ENCODE measurements at places on chromosomes 5 and 9.
A peak's percentile ranks its signal among the peaks of the same experiment; 100 is the strongest.

DNA sequence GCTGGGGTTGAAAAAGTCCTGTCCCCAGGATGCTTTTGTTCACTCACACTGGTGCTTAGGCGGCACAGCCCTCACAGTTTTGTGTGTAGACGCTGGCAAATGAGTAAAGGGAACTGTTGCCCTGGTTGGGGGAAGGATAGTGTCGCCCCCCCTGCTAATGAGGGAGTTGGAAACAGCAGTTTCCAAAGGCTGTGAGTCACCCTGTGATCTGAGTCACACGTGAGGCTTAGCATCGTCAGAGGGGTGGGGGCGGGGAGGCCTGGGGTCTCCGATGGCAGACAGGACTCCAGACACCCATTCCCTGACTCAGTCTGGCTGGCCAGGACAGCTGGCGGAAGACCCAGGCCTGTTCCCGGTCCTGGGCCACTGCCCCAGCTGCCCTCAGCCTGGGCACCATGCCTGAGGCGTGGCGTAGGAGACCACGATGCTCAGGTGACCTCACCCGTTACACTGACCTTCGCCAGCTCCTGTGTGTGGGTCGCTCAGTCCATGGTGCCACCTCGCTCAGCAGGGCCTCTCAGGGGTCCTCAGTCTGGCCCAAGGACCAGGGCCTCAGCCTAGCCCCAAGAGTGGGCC is 2.9 kb downstream of the DNAJB5 start:
- peak; percentile 39 for DNase-seq

DNA sequence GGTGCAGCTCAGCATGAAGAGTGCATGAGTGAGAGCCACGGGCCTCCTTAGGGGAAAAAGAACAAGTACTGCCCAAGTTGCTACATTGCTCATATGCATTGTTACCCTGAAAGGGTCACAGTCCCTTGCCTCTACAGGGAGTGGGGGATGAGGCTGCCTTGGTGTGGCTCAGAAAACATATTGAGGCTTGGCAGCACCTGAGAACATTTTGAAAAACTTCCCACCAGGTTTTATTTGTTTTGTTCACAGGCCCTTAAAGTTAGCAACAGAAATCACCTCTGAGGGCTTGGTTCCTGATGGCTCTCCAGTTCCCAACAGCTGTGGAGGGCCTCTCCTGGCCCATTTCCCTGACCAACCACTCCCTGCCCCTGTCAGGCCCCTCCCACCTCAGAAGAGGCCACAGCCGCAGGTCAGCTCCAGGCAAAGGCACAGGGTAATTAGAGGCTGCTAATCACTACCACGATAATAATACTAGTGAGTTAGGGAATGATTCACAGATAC is 90.7 kb upstream of the ADRA1B start:
- no peak for DNase-seq

GRCh38 chr5:181198905-181199519 is 6.0 kb downstream of the TRIM7 start:
- no peak for DNase-seq

DNA sequence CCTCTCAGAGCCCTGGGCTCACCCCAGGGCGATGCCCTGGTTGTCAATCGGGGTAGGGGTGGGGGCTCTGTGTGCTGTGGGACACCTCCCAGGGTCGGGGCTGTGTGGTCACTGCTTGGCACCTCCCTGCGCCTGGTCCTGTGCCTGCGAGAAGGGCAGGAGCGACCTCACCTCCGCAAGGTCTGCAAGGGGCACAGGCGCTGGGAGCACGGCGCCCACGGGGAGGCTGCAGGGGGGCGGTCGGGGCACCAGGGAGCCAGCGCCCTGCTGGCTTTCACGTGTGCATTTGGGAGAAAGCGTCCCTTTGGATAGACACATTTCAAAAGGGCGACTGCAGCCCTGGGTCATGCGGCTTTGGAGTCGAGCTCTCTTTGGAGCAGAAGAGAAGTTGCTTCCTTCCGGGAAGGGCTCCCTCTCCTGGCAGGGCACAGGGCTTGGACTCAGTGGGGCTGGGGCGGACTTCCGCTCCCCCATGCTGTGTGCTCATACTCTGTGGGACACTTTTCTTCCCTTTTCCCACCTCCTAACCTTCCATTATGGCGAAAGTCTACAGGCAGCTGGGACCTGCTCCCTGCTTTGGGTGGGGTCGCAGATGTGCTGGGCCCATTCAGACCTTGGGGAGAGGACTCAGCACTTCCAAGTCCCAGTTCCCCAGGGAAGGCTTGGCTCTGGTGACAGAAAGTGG is 52.9 kb upstream of the SLC28A3 start:
- no peak for DNase-seq

DNA sequence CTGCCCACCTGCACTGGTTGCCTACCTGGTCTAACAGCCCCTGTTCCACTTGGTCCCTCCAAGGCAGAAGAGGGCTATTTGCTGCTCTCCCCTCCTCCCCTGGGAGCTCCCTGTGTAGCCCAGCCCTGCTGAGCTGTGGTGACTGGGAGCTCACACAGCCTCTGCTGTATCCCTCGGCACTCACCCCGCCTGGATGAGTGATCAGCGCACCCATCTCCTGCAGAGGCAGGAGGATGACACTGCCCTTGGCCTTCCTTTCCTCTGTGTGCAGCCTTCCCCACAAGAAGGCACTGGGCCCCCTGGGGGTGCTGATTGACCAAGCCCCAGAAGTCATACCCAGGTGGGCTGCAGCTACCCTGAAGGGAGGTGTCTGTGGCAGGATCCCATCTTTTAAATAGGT is 134.2 kb downstream of the ADAMTS2 start:
- DNase-seq = no peak

DNA sequence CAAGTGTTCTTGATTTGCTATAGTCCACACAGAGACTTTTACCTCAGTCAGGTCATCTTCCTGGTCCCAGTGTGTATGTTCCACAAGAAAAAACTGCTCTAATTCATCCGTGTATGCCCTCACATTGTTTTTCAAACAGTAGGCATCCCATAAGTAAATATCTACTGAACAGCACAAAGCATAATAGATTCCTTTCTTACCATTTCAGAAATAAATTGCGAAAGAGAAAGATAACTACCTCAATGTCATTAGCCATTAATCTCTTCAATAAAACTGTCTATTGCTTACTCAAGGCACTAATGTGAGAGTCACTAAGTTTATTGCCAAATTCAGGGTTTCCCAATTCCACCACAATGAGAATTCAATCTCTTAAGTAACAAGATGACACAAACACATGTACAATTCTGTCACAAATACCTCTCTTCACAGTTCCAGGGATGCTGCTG is 9.6 kb downstream of the FBXW2 start:
- DNase-seq = no peak

DNA sequence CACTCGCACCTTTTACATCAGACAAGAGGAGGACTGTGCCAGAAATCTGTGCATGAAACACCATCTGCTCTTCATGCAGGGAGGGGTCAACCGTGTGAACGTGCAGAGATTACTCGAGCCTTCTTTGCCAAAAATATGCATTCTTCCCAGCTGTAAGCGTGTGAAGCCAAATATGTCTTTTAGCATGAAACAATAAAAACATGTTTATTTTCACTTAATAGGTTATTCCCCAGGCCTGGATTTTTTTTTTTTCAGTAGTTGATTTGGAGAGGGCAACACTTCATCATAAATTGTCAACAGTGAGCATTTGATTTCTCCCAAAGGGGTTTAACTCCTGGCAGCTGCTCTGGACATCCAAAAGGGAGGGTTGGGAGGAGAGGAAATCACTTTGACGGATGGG is 23.8 kb downstream of the PLAC8L1 start:
- no peak for DNase-seq

- no peak for DNase-seq
These were observed 32.5 kb downstream of the ANXA1 start for GRCh38 chr9:73183917-73184861.

DNA sequence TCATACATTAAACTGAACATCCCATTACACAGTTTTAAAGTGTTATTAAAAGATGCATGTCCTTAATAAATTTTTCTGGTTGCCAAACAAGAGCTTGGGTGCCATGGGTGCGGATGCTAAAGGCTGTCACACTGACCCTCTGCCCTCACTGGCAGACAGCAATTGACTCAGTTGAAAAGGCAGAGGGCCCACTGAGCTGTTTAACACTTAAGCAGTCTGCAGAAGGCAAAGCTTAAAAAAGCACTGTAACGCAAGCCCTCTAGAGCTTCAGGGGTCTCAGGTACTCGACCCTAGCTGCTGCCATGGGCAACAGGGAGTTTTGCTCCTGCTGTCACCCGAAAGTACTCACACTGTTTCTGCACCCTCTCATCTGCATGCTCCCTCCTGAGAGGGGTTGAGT is 726.4 kb upstream of the TYRP1 start:
- no peak for DNase-seq

GRCh38 chr9:70131296-70131695 is 87.6 kb downstream of the MAMDC2 start:
- no peak for DNase-seq

GRCh38 chr5:98231089-98231488 is 542.4 kb upstream of the RGMB start:
- no peak for DNase-seq

DNA sequence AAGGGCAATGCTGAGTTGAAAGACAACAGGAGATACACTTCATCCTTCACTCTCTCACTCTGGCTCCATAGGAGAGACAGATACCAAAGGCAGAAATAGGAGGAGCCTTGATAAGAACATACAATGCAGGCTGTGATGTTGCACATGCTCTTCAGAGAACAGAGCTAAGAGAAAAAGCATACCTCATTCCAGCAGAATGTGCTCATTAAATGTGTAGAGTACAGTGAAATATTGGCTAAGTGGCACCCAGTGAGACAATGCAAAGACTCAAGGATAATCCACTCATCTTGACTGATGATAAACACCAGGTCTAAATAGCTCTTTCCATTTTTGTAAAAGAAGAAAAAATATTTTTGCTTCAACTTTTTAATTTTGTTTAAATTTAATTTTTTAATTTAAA is 139.7 kb downstream of the OR2K2 start:
- no peak for DNase-seq

DNA sequence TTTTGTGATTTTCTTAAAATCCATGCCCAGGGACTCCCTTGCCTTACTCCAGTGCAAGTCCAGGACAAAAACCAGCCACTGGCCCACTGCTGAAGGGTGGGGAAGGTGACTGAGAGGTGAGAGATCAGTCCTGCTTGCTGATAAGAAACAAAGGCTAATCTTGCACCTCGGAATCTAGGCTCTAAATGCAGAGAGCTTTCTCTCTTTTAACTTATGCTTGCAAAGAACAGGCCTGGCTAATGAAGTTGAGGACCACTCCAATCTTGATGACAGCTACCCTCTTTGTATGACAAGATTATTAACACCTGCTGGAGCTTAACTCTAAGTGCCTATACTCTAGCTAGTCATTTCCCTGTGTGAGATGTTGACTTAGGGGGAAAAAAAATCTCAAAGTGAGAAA is 8.8 kb downstream of the TLE1 start:
- no peak for DNase-seq

DNA sequence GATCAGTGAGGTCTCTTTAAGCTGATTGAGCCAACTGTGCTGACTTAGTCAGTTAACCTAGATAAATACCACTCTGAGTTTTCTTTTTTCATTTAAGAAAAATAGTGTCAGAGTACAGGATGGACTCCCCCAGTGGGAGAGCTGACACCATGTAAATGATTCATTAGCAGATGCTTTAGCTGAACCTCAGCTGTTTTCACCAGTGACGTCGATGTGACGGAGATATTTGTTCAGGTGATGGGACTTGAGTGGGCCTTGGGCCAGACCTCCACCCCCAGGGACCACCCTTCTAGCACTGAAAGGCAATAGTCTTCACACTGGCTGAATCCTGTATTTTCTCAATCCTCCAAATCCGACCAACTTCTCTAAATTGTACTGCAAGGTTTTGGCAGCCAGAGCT is 196.1 kb downstream of the GAS1 start:
- no peak for DNase-seq

- no peak for DNase-seq
These were observed 184.1 kb downstream of the PDE4D start for GRCh38 chr5:59709346-59709821.

DNA sequence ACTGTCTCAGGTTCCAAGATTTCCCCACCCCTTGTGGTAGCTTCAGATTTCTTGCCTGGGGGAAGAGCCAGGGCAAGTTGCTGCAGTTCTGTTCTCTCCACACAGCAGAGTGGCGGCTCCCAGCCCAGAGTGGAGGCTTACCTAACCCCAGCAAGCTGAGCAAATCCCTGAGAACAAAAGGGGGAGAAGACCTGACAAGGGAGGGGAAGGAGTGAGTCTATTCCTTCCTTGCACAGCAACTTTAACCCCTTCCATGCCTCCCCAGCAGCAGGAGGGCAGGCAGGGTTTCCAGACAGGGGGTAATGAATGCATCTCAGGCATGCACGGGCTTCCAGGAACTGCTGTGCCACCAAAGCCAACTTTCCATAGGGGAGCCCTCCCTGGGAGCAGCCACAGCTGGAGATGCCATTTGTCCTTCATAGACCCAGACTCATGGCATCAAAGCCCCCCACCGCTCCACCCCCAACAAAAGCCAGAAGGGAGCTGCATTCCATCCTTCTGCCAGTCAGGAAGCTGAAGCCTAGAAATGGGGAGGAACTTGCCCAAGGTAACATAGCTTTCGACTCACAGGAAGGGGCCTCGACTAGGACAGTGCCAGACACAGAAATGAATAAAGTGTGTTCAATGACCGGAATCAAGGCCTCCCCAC is 28.8 kb upstream of the FAT2 start:
- DNase-seq = no peak

GRCh38 chr5:135740475-135740874 is 94.0 kb upstream of the SLC25A48 start:
- no peak for DNase-seq

DNA sequence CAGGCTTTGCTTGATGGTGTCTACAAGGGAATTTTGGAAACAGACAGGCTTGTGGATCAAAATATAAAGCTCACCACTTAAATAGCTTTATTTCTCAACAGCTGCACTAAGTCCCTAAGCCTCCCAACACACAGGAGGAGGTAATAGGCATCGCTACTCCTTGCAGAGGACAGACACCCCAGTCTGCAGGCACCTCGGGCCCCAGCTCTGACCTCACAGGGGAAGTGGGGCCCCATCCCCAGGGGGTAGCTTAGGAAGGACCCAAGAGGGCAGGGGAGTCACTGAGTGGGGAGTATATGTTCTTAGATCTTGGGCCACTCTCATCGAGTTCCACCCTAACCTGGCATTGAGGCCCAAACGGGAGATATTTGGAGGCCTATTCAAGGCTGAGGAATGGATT is 66.7 kb upstream of the XPA start:
- no peak for DNase-seq

- no peak for DNase-seq
These were observed 25.3 kb upstream of the CAMSAP1 start for GRCh38 chr9:135932656-135933055.
